Putamen (tissue), 1 donor: ENCODE measurements at places on chromosomes 7 and 10.

- no peak for DNase-seq
Observed at GRCh38 chr10:61592581-61592980, 70.1 kb upstream of the CABCOCO1 start.

DNA sequence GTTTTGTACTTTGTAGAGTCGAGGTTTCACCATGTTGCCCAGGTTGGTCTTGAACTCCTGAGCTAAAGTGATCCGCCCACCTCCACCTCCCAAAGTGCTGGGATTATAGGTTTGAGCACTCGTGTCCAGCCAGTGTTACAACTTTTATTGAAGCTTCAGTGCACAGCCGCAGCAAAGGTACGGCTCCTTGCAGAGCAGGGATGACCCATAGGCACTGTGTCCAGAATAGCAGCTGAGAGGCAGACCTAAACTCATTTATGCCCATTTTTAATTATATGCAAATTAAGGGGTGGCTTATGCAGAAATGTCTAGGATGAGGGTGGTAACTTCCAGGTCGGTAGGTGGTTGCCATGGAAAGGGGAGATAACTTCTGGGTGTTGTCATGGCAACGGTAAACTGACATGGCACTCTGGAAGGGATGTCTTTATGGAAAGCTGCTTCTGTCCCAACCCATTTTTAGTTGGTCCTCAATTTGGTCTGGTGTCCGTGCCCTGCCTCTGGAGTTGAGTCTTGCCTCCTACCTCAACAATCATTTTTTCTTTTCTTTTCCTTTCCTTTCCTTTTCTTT is 22.7 kb downstream of the NYAP1 start:
- DNase-seq, result no peak

- no peak for DNase-seq
Observed at GRCh38 chr7:30466266-30466665, 12.3 kb downstream of the NOD1 start.

DNA sequence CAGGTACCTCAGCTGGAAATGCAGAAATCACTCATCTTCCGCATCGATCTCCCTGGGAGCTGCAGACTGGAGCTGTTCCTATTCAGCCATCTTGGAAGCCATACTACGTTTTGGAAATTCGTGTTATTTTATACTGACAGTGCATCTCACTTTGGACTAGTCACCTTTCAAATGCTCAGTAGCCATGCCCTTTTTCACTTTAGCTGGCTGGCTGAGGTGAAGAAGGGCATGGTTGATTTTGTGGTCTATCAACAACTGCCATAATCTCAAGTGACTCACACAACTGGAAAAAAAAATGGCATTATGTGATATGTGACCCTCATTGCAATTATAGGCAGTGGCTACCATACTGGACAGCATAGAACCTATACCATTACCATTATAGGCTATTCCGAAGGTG is 100.5 kb downstream of the CCDC71L start:
- DNase-seq, result no peak

DNA sequence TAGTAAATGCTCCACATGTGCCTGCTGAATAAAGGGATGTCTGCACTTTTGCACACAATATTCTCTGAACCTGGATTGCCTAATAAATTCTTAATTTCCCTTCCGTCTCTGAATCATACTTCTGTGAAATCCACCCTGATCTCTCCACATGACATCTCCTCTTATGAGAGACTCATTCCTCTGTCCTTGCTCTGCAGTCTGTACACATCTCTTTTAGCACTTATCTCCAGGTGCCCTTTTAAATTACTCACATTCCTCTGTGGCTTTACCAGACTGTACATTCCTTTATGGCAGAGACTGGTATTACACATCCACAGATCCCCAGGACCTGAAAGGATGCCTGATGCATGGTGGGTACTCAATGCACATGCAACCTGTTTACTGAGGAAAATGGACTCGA is 527.6 kb downstream of the PHTF2 start:
- no peak for DNase-seq

GRCh38 chr7:152733286-152733934 is 26.1 kb upstream of the ACTR3B start:
- no peak for DNase-seq

- no peak for DNase-seq
Observed at GRCh38 chr10:59879363-59879913, 26.9 kb downstream of the CCDC6 start.

DNA sequence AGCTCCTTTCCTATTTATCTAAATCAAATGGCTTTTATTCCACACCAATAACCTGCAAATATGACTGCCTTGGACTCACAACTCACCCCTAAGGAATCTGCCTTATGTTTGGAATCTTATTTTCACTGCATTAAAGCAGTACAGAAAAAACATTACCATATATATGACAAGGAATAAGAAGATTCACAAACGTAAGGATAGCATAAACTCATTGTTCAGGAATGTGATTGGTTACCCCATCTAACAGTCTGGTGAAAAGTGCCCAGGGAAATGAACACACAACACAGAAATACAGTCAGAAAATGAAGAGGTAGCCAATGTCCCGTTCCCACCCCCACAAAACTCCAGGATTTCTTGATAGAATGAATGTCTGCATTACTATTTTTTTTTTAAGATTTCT is 2.0 kb downstream of the PPP3CB start:
- no peak for DNase-seq
